ENCODE measurements at places on chromosomes 1 and 21. TPM values are rescaled to one million over a fixed set of nuclear protein-coding genes. Genes with fewer than 3 reads are reported as not detected.

GRCh38 chr21:39117440-39117970, 65.7 kb downstream of the PSMG1 start:
- no peak for DNase-seq
- H3K27ac ChIP-seq, result no peak overlapping the region
- peaks cover 8% of the 10 kb centered on the region for H3K4me1 ChIP-seq
- no peak overlapping the region for H3K4me3 ChIP-seq
- H3K27me3 ChIP-seq, result no peaks in the 10 kb centered on the region
- no peaks in the 10 kb centered on the region for H3K36me3 ChIP-seq

GRCh38 chr1:27521336-27521831, 31.4 kb upstream of the WASF2 start:
- H3K27ac ChIP-seq, result peak overlapping the region; percentile 94
- DNase-seq, result no peak
- no peak overlapping the region for H3K4me3 ChIP-seq
- H3K27me3 ChIP-seq, result no peaks in the 10 kb centered on the region
- peaks cover 92% of the 10 kb centered on the region for H3K4me1 ChIP-seq

DNA sequence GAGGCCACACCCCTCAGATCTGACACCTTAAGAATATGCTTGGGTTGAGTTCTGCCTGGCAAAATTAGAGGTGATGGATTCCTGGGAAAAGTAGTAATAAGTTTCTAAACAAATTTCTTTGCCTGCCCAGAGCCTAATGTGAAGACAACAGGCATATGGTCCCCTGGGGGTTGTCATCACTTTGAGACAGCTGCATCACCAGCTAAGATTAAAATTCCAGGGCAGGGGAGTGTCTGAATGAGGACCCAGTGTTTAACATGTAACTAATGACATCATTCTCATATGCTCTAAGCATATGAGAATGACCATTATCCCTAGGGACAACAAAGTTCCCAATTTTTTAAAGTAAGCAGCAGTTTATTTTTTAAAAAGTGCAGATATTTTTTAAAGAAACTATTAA, 432.2 kb downstream of the PCP4 start:
- no peak overlapping the region for H3K27ac ChIP-seq
- DNase-seq, result no peak
- no peaks in the 10 kb centered on the region for H3K36me3 ChIP-seq
- no peak overlapping the region for H3K4me3 ChIP-seq
- H3K4me1 ChIP-seq, result no peaks in the 10 kb centered on the region

- H3K4me1 ChIP-seq, result peaks cover 17% of the 10 kb centered on the region
- H3K4me3 ChIP-seq, result no peak overlapping the region
- DNase-seq, result no peak
- no peaks in the 10 kb centered on the region for H3K36me3 ChIP-seq
These were observed 16.2 kb downstream of the NT5C1A start for GRCh38 chr1:39655578-39656268.

The CNR2 gene
- total RNA-seq, result not detected
